T-helper 2 cell (primary cell): ENCODE measurements at places on chromosomes 12 and 14.

- no peak for DNase-seq
Observed at GRCh38 chr12:70721656-70722357, 84.6 kb upstream of the PTPRB start.

DNA sequence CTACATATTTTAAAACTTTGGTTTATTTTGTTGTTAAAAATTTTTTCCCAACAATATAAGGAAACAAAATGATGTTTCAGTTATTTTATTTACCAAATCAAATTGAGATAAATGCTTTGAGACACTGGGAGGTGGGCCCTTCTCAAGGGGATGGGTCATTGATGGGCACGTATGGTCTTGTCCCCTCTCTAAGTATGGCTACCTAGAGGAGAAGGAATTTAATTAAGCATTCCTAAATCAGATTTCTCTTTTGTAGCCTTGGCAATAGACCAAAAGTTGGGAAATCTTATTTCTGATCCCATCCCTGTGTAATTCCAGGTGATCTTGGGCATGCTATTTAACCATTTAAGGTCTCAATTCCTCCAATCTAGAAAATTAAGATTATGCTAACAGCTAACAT is 79.0 kb downstream of the SCN8A start:
- no peak for DNase-seq

DNA sequence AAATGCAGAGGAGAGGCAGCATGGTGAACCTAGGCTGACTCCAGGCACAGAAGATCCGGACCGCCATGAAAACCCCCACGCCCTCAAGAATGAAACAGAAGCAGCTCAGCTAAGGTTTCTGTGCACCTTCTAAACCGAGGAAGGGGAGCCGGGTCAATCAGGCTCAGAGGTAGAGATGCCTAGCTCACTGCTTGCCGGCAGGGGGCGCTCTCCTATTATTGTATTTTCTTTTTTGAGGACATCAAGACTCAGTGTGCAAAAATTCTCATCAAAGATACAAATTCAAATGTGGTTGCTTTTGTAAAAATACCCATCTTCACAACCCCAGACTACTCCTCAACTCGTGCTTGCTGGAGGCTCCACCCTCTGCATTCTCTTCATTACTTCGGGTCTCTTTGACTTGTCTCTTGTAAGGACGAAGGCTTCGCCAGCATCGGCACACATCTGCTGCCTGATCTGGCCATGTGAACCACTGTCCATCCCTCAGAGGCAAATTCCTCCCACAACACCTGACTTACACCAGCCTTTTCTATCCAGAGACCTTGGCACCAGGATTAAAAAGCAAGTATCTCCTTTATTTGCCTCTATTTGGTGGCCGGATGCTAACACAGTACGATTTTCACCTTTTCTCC is 33.4 kb upstream of the RNASE3 start:
- DNase-seq: peak; percentile 62

DNA sequence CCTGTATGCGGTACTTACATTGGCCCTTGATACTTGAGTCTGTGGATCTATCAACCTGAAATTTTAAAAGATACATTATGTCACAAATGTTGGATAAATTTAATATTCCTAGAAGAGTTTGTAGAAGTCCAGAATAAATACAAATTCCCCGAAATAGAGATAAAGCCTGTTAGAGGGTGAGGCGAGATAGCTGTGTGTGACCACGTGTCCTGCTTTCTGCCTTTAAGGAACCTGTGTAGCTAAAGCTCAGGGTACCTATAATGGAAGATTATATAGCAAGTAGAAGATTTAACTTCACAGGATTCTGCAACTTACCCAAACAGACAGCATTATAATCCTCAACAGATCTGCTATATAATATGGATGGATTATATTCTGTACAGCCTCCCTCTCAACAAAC is 58.8 kb downstream of the APPL2 start:
- no peak for DNase-seq

DNA sequence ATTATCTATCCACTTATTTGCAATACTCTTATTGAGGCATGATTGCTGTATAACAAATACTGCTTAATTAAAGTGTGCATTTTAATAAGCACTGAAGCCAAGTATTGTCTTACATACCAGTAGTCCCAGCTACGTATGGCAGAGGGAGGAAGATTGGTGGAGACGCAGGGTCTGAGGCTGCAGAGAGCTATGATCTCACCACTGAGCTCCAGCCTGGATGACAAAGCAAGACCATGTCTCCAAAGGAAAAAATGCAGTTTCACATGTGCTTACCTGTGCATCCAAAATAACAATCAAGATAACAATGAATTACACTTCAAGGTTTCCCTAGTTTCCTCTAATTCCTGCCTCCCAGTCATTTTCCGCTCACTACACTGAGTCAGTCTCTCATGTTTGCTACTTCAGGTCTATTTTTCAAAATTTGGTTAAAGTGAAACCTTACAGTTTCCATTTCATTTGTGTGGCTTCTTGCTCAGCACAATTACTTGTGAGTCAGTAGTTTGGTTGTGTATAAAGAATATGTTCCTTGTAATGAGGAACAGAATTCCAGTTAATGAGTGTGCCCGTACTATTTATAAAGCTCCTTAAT is 1250.1 kb downstream of the TMEM121 start:
- DNase-seq: no peak

GRCh38 chr12:4143896-4144295 is 129.7 kb upstream of the CCND2 start:
- DNase-seq: peak; percentile 82

- no peak for DNase-seq
Observed at GRCh38 chr14:77682158-77682553, 25.7 kb downstream of the ALKBH1 start.

GRCh38 chr12:13049816-13050215 is 5.6 kb downstream of the FAM234B start:
- DNase-seq: no peak

DNA sequence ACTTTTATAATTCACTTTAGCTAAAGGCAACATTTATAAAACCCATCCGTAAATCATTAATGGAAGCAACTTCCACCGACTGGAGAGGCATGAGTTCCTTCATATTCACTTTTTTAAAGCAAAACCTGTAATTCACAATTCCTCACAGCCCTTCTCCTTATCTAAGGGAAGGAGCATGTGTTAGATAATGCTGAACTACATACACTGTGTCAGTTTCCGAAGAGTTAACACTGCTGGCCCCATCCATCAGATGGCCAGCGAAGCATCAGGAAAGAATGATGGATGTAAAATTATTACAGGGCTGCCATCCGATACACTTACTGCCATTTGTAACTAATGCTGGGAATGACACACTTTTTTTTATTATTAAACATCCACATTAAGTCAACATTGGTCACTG is 392.8 kb downstream of the SOX5 start:
- no peak for DNase-seq

GRCh38 chr12:19006626-19007137 is 122.9 kb upstream of the PLEKHA5 start:
- DNase-seq: no peak

GRCh38 chr12:28460420-28461130 is 270.3 kb downstream of the CCDC91 start:
- no peak for DNase-seq

- DNase-seq: no peak
Observed at GRCh38 chr12:77060883-77061240, 4.5 kb downstream of the E2F7 start.

DNA sequence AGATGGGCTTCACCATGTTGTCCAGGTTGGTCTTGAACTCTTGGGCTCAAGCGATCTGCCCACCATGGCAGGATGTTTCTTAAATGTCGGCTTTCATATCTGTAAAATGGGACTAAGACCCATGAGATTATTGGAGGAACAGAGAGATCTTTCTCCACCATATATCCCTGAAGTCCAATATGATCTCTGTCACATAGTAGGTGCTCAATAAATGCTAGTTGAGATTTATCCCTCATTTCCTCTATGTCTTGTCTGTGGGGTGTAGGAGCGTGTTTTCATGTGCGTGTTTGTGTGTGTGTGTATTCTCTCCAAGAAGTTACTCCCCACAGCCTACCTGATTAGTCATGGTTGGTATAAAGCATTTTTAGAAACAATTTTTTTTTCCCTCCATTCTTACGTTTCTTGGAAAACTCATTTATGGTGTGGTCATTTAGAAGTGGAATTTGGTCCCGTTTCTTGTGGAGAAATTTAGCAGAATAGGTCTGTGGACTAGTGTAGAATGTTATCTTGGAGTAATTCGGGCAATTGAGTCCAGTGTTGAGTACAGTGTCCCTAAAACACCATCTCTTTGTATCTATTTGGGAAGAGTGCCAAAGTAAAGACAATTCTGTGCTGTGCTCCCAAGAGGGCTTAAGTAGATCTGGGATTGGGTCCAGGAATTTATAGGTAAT is 4.3 kb downstream of the STRAP start:
- no peak for DNase-seq

- DNase-seq: no peak
Observed at GRCh38 chr14:36316131-36316530, 4.3 kb downstream of the MBIP start.

DNA sequence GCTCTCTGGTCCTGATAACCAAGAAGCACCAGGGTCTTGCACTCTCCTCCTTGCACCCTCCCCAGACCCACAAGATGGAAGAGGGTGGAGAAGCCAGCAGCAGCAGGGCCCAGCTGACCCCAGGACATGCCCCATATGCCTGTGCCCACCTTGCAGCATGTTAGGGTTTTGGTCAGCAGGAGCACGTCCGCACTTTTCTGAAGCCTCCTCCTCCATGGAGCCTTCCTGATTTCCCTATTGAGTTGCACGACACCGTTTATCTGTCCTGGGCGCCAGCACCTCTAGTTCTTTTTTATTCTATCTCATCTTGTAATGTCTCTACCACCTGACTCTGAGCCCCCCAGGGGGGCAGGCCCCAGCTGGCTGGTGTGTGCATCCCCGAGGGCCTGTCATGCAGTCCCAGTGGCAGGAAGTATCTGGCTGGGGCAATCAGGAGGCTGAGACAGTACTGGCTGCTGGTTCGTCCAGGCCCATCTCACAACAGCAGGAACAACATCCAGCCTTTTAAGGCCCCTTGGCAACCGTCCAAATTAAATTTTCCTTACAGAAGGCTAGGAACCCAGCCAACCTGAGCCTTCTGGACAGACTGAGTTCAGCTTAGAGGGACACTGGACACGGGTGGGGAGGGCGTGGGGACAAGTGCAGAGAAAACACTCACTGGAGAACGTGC is 39.6 kb downstream of the CCDC85C start:
- no peak for DNase-seq

DNA sequence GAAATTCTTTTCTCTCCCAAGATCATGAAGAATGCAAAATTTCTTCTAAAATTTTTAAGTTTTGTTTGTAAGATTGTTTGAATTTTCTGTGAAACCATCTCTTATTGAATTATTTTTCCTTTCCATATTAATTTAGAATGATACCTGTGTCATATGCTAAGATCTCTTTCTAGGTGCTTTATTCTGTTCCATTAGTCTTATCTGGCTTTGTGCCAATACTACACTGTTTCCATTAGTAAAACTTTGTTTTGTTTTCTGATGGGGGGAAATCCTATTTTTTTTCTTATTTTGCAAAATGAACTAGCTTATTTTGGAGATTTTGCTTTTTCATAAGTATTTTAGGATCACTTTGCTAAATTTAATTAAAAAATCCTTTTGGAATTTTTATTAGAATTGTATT is 193.9 kb downstream of the FUT8 start:
- no peak for DNase-seq

DNA sequence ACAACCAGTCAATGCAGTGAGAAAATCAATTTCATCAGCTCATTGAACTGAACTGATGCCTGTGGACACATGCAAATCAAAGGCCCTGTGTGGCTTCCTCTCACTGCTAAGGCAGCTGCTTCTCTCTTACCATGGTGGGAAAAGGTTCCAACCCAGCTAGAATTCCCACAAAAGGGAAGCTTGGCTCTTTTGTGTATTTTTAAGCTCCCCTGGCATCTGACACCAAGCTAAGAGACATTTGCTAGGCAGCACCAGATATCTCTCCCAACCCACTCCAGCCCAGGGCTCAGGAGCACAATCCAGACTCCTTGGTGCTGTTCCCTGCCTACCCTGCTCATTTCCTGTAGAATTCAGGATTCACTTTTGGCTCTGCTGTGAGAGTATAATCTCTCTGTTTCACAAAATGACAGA is 129.6 kb downstream of the GXYLT1 start:
- no peak for DNase-seq

DNA sequence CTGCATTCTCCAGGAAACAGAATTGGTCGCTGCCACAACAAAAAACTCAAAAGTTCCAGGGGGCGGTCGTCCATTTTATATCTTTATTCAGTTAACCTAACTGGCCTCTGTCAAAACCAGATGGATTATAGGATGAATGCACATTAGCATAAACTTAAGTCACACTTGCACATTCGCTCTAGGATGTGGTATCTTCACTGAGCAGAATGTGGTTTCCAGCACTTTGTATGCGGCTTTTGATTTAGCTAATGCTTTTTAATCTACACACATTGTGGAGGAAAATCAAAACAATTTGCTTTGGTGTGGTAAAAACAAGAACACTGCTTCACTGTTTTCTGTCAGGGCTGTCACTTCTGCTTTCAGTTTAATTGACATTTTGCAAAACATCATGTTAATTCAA is 4.5 kb downstream of the TAS2R50 start:
- peak; percentile 73 for DNase-seq

GRCh38 chr14:61215222-61216020 is 65.7 kb downstream of the TMEM30B start:
- DNase-seq: no peak

DNA sequence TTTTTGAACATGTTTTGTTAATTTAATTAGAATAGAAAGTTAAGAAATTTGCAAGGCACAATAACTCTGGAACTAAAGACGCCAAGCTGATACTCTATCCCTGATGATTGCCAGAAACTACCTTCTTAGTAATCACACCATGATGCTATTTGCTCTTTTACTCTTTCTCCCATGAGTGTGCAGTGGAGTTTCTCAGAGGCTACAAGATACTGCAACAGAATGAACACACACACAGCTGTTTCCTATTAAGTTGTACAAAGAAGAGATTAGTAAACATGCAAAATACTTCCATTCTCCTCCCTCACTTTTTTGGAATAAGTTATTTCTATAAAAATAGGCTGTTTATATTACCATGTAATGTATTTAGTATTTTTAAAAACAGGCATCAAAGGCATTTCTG is 1367.5 kb downstream of the AACS start:
- DNase-seq: no peak

DNA sequence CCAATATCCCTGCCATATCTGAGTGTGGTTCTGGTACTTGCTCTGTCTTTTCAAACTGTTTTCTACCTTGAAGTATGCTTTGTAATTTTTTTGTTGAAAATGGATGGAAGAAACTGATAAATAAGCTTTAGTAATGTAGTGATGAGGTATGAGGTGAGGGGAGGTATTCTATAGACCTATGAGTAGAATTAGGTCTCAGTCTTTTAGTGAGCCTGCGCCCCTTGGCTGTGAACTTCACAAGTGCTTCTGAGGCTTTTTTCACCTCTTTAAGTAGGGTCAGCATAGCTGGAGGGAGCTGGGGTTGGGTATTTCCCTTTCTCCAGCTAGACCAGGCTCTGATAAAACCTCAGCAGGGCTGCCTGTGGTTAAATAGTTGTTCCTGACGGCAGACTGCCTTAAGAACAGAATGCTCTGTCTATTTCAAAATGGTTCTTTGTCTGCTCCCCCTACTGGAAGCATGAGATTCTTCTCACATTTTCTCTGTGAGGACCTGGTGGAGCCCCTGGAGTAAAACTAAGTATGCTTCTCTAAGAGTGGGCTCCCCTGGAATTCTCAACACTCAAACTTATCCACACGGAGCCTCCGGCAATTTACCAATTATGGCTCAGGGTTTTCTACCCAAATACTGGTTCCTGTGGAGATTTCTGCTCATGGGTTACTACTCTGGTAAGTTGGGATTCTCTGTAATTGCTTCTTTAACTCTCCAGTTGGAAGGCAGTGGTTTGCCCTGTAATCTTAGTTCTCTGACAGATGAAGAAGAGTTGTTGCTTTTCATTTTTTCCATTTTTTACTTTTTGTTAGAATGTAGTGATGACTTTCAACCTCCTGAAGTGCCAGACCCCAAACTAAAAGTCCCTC is 13.1 kb downstream of the KRT5 start:
- DNase-seq: no peak
